ENCODE measurements at places on chromosomes 6 and 20.

GRCh38 chr6:6405997-6406714 is 85.7 kb upstream of the F13A1 start:
- no peak for DNase-seq

DNA sequence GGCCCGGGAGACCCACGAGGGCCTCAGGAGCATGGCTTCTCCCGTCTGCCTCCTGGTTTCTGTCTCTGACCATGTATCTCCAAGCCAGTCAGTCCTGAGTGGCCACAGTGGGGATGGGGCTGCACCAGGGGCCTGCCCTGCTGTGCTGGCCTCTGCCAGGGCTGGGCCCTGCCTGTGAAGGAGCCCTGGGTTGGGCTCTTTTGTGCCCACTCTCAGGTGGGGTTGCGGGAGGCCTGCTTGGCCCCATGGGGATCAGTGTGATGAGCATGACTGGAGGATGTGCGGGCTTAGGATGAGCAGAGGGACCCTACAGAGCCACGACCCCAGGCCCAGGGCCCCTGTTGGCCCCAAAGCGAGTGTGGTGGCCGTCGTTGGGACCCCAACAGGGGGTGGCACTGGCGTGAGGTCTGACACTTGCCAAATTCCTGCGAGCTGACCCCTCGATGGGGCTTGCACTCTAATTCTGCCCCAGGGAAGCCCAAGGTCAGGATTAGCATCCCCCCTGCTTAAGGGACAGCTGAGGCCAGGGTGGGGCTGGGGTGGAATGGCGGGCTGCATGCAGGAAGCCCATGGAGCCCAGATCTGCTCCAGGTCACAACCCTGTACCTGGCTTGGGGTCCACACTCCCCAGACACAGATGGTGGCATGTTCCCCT is 90.0 kb upstream of the BHLHE23 start:
- no peak for DNase-seq

DNA sequence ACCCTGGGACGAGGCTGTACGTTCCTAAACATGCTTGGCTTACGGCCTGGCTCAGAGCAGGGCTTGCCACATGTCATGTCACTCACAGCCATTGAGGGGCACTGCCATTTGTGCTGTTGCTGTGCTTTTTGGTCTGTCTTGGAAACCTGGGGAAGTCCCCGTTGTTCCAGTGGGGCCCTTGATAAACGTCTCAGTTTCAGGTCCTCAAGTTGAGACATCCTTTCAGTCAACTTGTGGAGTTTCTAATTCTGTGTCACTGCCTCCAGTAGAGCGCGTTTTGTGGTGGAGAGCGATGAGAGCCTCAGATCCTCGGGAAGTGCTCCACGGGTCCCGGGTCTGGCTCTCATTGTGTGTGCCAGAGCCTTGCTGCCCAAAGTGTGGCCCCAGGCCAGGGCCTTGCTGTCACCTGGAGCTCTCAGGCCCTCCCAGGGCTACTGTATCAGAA is 43.0 kb upstream of the CCR6 start:
- DNase-seq, result no peak

DNA sequence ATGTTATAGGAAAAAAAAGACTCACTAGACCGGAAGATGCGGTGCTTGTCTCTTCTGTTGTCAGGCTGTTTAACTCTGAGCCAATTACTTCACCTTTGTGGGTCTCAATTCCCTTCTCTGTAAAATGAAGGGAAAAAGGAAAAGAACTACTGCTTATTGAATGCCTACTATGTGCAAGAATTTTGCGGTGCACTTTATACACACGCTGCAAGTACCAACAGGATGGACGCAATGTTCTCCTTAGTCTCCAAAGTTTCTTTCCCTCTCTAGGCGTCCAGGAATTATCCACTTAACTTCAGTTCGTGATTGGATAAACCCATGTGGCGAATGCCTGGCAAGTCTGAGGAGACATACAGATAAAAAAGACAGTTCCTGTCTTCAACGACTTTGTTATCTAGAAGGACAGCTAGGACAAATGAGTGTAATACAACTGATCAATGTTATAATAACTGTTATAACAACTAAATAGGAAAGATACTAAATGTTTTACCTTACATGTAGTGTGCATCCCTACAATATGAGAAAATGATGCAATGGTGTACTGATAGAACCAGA is 69.0 kb upstream of the JARID2 start:
- no peak for DNase-seq

DNA sequence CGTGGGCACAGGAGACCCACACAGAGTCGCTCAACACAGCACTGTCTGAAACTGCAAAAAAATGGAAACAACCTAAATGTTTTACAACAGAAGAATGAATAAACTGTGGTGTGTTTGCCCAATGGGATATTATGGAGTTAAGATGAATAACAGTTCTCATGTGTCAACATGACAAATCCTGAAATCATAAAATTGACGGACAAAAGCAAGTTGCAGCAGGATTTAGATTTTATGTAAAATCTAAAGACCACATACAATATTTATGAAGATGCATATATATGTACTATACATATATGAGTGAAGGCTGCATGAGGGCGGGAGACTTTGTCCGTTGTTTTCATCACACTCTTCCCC is 79.7 kb downstream of the GRM4 start:
- DNase-seq, result no peak

DNA sequence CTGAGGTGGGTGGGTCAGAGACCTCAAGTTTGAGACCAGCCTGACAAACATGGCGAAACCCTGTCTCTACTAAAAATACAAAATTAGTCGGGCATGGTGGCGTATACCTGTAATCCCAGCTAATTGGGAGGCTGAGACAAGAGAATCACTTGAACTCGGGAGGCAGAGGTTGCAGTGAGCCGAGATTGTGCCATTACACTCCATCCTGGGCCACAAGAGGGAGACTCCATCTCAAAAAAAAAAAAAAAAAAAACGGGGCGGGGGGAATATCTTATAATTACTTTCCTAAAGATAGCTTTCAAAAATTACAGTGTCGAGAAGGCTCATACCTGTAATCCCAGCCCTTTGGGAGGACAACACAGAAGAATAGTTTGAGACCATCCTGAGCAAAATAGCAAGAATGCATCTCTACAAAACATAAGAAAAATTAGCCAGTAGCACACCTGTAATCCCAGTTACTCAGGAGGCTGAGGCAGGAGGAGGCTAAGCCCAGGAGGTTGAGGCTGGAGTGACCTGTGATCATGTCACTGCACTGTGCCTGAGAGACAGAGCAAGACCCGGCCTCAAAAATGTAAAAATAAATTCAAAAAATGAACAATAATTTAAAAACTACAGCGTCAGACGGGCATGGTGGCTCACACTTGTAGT is 25.8 kb downstream of the CBFA2T2 start:
- DNase-seq, result no peak

DNA sequence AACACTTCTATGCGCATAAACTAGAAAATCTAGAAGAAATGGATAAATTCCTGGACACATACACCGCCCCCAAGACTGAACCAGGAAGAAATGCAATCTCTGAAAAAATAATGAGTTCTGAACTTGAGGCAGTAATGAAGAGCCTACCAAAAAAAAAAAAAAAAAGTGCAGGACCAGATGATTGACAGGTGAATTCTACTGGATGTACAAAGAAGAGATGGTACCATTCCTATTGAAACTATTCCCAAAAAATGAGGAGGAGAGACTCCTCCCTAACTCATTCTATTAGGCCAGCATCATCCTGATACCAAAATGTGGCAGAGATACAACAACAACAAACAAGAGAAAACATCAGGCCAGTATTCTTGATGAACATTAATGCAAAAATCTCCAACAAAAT is 22.7 kb downstream of the HLA-C start:
- DNase-seq, result no peak

DNA sequence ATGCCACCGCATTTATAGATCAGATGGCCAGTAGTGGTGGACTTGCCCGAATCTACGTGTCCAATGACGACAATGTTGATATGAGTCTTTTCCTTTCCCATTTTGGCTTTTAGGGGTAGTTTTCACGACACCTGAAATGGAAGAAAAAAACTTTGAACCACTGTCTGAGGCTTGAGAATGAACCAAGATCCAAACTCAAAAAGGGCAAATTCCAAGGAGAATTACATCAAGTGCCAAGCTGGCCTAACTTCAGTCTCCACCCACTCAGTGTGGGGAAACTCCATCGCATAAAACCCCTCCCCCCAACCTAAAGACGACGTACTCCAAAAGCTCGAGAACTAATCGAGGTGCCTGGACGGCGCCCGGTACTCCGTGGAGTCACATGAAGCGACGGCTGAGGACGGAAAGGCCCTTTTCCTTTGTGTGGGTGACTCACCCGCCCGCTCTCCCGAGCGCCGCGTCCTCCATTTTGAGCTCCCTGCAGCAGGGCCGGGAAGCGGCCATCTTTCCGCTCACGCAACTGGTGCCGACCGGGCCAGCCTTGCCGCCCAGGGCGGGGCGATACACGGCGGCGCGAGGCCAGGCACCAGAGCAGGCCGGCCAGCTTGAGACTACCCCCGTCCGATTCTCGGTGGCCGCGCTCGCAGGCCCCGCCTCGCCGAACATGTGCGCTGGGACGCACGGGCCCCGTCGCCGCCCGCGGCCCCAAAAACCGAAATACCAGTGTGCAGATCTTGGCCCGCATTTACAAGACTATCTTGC is 725 bp downstream of the EEF1A1 start:
- peak; percentile 38 for DNase-seq

DNA sequence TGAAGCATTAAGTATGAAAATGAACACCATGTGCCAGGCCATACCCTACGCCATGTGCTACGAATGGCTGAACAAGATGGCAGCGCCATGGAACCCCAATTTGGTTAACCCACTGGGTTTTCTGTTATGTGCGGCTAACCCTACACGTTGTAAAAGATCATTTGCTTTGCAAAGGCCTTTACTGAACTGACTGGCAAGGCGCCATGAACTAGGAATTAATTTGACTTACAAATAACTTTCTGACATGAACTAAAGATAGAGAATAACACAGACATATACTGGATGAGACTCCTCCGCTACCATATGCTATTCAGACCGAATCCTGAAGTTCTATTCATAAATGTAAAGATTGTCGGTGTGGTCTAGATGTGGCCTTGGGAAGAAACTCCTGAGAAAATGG is 3.9 kb downstream of the CNKSR3 start:
- no peak for DNase-seq

GRCh38 chr6:4660377-4661321 is 115.6 kb upstream of the CDYL start:
- DNase-seq, result no peak

All from NCI-H1105 (cell line).